ENCODE measurements at places on chromosomes 1 and 21.

DNA sequence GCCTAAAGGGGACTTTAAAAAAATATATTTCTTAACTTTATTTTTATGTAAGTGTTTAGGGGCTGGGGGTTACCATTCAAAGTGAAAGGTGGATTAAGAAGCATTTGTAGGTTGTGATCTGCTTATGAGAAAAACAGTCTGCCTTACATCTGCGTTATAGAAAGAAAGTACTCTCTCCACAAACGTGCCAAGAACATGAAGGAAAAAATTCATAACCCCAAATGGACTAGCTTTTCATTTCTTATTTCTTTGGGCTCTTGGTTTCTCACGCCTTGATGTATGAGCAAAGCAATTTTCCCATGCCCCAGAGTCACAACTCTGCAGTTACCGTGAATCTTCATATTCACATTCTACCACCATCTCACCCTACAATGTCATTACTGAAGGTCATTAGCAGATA lies 1165.1 kb upstream of the ADGRL4 start:
- DNase-seq = no peak

DNA sequence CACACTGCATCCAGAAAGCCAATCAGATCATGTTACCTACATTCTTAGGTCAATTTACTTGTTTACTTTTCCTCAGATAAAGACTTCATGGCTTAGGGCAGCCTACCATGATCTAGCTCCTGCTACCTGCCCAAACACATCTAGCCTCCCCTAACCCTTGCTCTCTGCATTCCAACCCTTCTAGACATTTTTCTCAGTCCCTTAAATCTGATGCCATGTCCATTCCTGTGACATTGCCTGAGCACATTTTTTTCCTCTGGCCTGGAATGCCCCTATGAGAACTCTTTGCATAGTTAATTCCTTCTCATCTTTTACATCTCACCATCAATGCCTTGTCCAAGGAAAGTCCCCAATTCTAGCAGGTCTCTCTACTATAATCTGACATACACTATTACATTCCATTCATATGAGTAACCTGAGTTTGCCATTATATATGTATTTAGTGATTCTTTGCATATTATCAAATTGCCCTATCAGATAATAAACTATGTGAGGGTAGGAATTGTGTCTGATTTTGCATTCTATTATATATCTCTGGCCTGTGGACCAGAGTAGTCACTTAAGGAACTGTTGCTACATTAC lies 166.9 kb downstream of the COL11A1 start:
- DNase-seq = no peak

DNA sequence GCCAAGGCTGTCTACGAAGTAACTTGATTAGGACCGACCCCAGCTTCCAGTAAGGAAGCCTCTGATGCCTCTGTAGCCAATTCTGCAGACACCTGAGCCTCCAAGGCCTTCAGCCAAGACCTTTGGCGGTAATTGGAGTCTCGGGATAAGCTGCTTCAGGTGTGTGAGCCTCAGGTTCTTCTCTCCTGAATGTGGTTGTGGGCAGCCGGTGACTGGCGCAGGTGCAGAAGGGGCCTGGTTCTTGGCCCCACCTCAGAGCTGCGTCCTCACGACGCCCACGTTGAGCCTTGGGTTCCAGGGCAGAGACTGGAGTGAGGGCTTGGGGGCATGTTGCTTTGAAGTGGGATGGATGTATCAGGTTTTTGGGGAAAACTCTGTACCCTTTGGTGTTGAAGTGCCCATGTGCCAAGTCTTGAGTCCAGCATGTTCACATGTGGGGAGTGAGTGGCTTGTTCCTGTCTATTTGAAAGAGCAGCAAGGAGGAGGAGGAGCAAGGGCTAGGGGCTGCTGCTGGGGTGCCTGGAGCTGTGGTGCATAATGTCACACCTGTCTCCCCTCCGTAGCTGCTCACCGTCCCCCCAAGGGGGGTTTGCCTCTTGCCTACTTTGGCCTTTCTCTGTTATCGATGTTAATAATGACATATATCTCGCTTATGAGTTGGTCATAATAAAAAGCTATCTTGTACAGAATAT lies 1.4 kb downstream of the PSEN2 start:
- DNase-seq = no peak

GRCh38 chr1:50976111-50976889 lies 6.3 kb downstream of the CDKN2C start:
- DNase-seq = no peak

DNA sequence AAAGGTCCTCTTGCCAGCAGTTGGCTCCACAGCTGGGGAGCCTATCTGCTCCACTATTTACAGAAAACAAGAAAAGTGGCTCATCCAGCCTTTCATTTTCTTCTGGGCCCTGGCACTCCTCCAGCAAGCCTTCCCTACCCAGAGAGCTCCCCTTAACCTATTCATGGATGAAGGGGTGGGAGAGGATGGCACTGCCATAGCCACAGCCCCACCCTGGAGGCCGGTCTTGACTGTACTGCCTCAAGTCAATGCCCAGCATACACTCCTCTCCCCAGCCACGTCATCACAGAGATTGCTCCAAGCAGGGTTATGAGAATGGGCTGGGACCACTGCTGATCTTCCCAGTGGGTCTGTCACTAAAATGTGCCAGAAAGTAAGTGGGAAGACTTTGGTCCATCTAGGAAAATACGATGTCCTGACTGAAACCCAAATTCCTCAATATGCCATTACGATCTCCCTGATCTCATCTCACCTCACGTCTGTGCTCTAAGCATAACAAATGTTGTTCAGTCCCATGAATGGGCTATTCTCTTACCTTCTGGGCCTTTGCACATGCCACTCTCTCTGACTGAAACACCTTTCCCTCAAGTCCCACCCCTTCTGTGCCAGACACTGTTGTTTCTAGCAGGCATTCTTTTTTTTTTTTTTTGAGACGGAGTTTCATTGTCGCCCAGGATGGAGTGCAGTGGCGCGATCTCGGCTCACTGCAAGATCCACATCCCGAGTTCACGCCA lies 21.4 kb upstream of the PTAFR start:
- DNase-seq = no peak

GRCh38 chr21:42220138-42220701 lies 1.3 kb downstream of the ABCG1 start:
- peak; percentile 87 for DNase-seq

- no peak for DNase-seq
These were observed 58.0 kb downstream of the LGR6 start for GRCh38 chr1:202251424-202252256.

GRCh38 chr1:220320709-220321108 lies 48.5 kb upstream of the RAB3GAP2 start:
- no peak for DNase-seq

GRCh38 chr1:54137534-54138061 lies 15.2 kb downstream of the CDCP2 start:
- DNase-seq = no peak

DNA sequence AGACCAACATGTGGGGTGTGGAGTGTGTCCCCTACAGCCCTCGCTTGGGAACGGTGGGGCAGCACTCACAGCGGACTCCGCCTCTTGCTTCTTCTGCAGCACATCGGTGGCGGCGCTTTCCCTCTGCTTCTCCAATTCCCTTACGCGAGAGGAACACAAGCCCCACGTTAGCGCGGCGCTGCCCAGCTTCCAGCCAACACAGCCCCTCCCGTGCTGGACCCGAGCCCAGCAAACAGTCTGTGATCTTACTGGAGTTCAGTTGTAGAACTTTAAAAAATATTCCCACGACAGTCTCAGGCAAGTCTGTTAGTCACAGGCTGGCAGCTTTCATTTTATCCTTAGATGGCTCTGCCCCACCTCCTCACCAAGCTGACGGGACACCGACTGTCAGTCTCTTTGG lies 13.6 kb downstream of the THAP3 start:
- DNase-seq = no peak

Measured in central memory CD8-positive, alpha-beta T cell (primary cell).